ENCODE measurements at places on chromosomes 13 and 19.

DNA sequence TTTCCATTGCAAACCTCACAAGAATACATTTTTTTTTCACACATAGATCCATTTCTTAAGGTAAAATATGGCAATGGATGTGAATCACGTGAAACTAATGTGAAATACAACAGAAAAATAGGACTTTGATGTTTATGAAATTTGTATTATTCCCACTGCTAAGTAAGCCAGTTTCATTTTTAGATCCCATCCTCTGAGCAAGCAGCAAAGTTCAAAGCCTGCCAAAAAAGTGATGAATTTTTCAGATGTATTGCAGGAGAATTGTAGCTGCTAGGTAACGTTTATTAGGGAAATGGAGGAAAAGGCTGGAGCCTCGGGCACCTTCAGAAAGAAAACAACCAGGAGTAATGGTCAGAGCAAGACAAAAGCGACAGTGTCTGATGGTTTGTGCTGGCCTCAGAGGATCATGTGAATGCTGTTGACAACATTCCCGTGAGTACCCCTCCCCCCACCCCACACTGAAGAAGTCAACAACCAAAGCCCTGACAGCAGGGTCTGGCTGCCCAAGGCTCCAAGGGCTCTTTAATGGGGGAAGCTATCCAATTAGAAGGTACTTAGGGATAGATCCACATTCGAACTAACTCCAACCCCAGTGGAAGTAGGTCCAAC, 95.5 kb downstream of the OXGR1 start:
- DNase-seq = no peak

- no peak for DNase-seq
Measured at GRCh38 chr13:41694545-41695301, 237.4 kb downstream of the RGCC start.

DNA sequence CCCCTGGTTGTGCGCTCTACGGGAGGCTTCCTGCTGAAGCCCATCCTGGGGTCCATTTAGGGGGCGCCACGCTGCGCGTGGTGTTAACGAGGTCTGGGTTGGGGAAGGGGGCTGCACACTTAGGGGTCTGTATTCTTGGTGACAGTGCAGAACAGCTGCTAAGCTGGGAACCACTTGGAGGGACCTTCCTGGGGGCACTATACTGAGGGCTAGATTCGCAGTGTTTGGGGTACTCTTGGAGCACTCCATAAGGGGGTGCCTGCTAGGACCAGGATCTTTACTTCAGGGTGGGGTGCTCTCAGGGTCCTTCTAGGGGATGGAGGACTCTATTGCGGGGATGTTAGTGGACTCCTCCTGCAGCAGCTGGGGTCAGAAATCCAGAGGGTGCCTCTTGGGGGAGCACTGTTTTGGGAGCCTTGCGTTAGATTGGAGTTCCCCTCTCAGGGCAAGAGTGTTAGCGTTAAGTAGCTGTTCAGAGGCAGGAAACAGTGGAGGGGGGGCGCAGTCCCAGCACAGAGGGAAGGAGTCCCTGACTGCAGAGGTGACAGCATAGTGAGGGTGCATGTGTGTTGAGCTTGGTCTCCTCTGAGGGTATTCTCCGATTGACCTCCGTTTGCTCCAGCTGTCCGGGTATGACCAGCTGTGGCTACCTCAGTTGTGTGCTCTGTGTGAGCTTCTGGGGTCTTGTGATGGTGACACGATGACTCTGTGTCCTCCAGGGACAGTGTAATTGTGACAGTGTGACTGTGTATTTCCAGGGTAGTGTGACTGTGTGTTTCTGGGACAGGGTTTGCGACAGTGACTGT, 1.1 kb downstream of the PDE4A start:
- peak; percentile 74 for DNase-seq

DNA sequence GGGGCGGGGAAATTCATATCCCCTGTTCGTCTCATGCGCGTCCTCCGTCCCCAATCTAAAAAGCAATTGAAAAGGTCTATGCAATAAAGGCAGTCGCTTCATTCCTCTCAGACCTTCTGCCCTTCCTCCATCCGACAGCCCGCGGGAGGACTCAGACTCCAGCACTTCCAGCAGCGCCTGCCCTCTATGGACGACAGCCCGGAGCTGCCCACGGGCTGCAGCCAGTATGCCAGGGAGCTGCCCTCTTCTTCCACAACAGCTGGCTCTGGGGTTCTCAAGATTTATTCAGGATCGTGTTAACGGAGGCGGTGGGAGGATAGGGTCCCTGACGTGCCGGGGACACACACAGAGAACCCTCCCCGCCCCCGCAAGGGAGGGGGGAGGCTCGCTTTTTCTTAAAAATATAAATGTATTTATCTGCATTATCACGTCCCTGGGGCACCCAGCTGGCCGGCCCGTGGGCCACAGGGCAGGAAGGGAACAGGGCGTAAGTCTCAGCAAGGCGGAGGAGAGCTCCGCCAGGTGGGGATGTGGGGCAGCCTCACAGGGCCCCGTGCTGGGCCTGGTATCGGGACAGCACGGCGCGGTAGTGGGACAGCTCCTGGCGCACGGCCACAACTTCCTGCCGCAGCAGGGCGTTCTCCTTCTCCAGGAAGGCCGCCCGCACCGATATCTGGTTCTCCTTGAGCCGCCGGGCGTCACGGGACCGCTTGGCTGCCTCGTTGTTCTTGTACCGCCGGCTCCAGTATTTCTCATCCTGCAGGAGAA, 6.7 kb downstream of the DBP start:
- no peak for DNase-seq

GRCh38 chr19:17835182-17836006, 12.4 kb downstream of the JAK3 start:
- no peak for DNase-seq

DNA sequence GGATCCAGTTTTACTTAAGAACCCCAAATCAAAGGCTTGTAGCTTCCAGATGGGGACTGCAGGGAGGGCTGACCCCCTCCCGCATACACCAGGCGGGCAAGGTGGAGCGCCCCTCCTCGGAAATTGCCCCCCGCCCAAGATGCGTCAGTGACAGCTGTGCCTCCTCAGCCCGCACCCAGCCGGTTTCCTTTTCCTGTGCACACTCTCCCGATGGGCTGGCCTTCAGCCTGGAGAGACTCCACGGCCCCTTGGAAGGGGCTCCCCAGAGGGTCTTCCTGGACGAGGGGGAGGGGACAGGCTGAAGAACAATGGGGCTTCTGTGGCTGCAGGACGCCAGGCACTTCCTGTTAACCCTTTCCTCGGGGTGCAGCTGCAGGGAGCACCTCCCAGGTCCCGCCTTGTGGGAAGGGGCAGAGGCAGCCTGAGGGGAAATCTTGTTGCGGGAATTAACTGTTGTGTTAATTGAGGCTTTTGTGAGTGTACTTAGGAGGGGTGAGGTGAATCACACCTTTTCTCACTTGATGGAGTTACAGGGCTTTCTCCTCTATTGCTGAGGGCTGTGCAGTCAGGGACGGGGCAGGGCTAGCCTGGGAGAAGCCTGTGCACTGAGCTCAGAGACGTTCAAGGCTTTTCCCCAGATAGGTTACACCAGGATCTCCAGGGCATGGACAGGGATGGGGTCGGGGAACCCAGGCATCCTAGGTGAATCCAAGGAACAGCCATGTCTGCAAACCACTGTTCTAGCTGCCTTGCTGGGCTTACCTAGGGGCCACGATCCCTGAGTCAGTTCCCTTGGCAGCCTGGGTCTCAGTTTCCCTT, 14.3 kb downstream of the IER2 start:
- DNase-seq = peak; percentile 81

DNA sequence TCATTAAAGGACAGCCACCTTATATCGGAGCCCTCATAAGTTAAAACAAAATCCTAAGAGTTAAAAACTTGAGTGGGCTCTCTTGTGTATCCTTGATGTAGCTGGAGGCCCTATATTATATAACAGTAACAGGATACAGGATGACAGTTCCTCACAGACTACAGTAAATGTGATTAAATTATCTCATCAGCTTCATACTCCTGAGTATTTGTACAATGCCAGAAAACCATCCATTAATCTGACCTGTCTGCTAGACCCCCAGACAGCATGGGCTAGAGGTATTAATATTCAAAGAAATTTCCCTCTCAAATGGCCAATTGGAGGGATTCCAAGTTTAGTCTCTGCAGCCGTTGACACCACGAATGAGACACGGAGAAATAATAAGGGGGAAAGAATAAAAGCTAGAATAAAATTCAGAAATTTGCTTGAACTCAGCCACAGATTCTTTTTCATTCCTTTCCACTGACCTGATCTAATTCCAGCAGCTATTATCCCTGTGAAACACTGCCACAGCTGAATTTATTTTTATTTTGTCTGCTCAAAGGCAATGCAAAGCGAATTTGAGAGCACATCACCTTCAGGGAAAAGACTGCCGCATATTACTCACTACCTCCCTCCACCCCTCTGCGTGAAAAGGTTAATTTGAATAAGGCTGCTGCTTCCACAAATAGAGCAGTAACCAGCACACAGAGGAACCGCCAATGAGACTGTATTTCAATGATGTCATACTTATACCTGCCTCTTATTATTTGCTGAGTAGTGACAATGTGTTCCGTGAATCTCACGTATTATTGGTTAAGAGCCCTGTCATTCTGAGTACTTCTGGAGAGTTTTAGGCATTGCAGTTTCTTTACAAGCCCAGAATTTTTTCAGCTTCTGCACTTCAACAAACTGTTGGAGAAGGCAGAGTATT, 155.9 kb upstream of the KLF12 start:
- DNase-seq = peak; percentile 69

DNA sequence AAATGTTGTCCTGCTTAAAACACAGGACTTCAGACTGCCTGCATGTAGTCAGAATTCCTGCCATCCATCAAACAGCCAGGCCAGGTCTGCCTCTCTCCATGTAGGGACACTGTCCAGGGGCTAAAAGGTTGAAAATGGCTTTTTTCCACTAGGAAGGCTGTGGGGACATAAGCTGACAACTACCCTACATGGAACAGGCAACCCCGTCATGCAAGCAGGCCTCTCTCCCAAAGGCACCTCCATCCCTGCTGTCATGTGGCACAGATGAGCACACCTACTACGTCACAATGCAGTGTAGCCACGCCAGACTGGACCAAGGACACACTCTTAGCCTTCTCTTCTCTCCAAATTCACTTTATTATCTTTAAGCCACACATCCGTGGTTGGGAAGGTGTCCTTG, 40.8 kb downstream of the LATS2 start:
- DNase-seq = no peak

GRCh38 chr19:40578442-40578908, 1.8 kb downstream of the SHKBP1 start:
- peak; percentile 23 for DNase-seq
